ENCODE measurements at places on chromosomes 1 and 21.

- DNase-seq: no peak
Observed at GRCh38 chr1:56524263-56524662, 55.1 kb downstream of the PLPP3 start.

GRCh38 chr1:214205053-214205452, 75.9 kb upstream of the SMYD2 start:
- no peak for DNase-seq

DNA sequence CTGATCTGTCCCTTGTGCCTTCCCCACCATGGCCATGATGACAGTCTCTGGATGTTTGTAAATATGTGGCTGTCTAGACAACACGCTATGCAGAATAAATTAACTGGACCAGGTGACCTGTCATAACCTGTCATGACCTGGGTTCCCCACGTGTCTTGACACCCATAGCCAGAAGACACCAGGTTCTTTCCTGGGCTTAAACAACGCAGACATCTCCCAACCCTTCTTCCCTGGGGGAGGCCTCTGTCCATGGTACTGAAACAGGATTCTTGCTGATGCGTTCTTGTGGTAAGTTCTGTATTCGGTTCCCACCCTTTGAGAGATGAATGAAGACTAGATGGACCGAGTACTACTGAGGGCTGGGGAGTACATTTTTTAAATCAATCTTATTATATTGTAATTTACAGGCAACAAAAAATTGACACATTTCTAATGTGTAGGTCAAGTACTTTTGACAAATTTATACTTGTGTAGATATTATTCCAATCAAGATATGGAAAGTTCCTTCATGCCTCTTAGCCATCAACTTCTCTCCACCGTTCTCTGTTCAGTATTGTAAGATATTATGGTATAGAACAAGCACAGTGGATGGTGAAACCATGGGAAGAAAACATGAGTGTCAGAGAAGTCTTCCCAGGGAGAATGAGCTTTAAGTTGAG, 738.8 kb downstream of the PTPRU start:
- DNase-seq: no peak

GRCh38 chr1:65825741-65826140, 33.0 kb downstream of the PDE4B start:
- no peak for DNase-seq

- no peak for DNase-seq
Observed at GRCh38 chr1:30771005-30771404, 13.4 kb upstream of the LAPTM5 start.

GRCh38 chr1:27004471-27005165, 8.0 kb downstream of the TENT5B start:
- DNase-seq: no peak

GRCh38 chr1:170692866-170693575, 29.1 kb downstream of the PRRX1 start:
- no peak for DNase-seq

DNA sequence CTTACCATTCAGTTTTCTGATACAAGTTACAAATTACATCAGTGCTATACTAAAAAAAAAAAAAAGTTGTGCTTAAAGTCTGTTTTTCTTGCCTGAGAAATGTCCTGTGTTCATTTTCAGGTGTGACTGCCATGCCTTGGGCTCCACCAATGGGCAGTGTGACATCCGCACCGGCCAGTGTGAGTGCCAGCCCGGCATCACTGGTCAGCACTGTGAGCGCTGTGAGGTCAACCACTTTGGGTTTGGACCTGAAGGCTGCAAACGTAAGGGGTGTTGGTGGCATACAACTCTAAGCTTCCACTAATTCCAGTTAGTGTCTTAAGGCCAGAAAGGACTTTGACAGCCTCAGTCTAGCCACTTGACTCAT, 60.1 kb upstream of the LAMC2 start:
- DNase-seq: no peak

All from GM10248 (cell line).